ACHN (cell line): ENCODE measurements at places on chromosomes 6 and 20.

DNA sequence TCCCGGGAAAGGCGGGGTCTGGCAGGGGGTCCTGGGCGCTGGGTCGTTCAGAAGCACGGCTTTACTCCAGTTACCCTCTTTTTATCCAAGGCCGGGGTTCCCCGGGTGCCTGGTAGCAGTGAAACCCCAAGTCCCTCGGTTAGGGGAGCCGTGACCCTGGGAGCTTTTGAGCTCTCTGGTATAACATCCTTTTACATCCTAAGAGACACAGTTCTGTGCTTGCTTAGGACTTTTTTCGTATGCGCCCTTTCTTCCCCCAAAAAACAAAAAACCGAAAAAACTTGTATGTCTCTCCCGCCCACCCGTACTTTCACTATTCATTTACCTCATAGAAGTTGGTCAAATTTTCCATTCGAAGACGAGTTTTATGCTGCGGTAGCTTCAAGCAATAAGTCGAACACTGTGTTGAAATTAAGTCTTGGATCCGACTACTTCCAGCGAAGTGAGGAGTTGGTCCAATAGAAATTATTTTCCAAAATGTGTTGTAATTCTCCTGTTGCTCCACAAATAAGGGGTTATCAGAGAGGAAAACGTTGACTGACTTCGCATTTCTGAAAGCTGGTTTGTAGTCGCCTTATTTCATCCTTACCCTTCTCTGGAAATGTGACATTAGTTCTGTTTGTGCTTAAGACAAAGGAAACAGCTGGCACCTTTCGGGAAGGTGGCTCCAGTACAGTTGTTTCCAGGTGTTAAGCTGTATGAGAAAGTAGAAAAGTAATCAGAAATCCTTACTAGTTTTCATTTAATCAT is 816 bp upstream of the MAN1A1 start:
- peak; percentile 31 for DNase-seq

DNA sequence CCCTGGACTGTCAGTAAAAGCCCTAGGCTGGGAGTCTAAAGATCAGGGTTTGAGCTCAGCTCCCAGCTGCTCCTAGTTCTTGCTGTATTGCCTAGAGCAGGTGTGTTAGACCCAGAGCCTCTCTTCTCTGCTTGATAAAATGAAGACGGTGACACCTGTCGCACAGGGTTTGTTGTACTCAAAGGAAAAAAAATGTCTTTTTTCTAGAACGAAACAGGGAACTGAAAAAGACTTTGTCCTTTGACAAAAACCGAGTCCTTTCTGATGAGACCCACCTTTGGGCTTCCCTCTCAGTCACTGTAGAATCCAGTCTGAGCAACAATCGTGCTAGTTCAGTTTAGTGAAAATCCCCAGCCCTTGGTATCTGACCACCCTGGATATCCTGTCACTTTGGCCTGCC is 102.1 kb upstream of the LAMP5 start:
- DNase-seq, result no peak

DNA sequence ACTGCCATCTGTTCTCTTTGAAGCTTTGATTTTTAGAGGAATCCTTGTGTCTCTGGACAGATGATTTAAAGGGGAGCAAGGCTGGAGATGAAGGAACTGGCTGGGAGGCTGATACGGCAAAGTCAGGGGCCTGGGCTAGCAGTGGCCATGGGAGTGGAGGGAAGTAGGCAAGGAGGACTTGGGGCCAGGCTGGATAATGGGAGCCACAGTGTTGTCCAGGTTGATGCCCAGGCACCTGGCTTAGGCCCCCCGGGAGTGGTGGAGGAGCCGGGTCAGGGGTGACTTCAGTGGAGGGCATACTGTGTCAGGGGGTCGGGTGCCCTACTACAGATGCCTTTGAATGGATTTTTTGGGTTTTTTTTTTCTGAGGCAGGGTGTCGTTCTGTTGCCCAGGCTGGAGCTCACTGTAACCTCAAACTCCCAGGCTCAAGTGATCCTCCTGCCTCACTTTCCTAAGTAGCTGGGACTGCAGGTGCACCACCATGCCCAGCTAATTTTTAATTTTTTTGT is 45.0 kb downstream of the EFCAB8 start:
- no peak for DNase-seq

DNA sequence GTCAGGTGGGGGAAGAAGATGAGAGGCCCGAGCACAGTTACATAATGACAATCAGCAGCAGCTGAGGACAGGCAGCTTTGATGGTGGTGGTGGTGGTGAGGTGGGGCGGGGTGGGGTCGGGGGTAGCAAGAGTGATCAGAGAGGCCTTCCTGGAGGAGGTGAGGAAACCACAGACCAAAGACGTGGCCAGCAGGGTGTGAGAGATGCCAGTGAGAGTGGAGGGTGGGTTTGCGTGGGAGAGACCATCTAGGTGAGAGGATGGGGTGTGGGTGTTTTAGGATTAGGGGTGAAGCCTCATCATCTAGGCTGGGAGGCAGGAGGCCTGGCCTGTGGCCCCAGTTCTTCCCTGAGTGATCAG is 76.0 kb upstream of the TOX2 start:
- DNase-seq, result no peak

- no peak for DNase-seq
Observed at GRCh38 chr6:16136091-16136490, 7.2 kb downstream of the MYLIP start.

- DNase-seq, result no peak
Observed at GRCh38 chr6:169035385-169036240, 218.0 kb downstream of the THBS2 start.

DNA sequence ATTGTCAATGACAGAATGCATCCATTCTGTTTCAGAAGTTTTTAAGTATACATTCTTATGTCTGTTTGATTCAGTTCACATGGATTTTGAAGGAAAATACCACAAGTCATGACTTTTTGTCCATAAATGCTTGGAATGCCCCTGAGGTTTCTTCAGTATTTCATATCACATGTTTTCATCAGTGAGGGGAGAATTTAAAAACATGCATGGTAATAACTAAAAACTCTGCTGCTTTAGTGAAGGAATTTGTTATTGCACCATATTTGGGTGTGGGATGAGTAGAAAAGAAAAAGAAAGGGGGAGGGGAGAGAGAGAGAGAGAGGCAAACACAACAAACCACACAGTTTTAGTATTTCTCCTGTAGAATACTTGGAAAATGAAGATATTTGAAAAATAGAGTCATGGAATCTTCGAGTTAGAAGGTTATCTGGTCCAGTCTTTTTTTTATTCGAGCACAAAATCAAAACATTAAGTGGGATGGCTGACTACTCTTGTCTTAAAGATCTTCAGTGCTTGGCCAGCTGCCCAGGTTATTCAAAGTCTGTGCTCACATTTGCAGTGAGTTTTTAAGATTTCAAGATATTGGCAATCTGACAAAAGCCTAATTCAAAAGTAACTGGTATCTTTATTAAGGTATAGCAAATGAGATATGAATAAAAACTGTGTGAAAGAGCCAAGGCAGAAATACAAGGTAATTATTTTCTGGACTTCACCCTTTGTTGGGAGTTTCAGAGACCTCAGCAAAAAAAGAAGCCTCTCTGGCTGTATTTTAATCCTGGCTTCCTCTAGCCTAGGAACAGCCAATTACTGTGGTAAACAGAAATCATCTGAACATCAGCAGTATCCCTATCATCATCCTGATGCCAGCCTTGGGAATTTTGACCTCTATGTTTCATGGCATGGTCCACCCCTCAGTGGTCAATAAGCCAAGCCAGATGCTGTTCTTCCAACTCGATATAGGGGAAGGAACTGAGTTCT is 687.9 kb upstream of the CITED2 start:
- DNase-seq, result peak; percentile 74

- DNase-seq, result no peak
Observed at GRCh38 chr6:14900919-14901318, 344.9 kb upstream of the JARID2 start.

DNA sequence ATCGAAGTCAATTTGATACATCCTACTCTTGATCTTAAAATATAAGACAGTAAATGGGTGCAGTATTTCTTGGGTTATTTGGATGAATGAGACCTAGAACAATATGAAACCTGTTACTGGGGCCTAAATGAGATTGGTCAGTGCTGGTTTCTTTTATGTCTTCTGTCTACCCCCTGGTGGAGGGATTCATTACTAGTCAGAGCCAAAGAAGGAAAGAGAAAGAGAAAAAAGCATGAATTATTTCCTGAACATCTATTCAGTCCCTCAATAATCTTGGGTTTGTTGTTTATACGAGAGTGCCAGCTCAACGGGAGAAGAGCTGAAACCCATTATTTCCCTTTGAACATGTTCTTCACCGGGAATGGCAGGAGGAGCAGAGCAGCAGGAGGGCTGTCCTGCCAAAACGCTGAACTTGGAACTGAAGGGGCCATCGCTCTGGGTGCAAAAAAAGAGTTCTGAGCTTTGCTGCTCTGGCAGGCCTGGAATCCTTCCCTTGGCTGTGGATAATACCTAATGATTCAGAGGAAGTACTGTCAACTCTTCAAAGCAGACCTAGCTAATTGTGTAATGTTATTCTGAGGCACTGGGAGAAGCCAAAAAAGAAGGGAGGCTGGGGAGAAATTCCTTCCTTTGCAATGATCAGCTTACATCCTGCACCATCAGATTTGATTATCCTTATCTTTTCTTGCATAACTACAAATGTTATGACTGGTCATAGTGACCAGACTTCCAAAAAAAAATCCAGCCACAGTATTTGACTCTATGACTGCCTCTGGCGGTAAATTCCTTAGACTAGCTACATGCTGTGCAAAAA is 72.0 kb downstream of the BLOC1S5 start:
- DNase-seq, result peak; percentile 47

DNA sequence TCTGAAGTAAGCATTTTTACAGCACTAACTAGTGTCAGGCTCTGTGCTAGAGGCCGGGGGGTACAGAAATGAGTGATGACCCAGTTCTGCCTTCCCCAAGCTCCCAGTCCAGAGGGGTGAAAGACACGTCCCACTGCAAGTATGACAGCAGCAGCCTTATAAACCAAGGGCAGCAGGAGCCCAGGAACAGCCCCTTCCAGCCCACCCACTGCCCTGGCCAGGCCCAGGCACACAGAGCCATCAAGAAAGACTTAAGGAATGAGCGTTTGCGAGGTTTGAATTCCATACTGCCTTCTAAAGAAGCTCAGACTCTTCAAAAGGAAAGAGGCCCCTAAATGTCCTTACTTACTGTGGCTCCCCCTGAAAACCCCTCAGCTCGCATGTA is 10.0 kb downstream of the TRERF1 start:
- DNase-seq, result no peak

DNA sequence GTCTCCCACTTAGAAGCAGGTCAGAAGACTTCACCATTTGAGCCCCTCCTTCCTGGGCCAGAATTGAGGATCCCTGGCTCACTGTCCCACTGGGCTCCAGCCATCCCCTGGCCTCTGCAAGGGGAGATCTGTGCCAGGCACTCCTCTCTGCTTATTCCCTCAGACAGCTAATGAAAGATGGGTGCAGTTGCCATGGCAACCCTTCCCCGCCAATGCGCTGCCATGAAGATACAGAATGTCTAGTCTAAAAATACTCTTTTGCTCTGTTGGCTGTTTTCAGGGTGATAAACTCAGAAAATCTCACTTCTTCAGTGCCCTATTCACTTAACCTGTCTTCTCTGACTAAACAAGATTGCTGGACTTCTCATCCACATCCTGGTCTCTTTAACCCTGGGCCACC is 13.6 kb upstream of the TTLL2 start:
- DNase-seq, result no peak

DNA sequence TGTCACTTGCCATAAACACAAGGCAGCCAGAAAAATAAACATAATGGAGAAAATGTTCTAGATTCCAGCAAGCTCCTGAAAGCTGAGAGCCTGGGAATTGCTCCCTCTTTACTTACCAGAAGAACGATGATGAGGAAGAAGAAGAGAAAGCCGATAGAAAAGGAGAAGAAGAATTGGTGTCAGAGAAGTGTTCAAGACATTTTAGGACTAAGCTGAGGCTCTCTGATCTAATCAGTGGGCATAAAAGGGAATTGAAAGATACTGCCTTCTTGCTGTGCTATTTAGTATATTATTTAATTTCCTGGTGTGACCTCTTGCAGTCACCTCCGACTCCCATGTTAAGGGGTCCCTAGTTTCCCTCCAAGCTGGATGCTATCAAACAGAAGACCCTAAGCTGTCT is 316.6 kb upstream of the JARID2 start:
- no peak for DNase-seq

DNA sequence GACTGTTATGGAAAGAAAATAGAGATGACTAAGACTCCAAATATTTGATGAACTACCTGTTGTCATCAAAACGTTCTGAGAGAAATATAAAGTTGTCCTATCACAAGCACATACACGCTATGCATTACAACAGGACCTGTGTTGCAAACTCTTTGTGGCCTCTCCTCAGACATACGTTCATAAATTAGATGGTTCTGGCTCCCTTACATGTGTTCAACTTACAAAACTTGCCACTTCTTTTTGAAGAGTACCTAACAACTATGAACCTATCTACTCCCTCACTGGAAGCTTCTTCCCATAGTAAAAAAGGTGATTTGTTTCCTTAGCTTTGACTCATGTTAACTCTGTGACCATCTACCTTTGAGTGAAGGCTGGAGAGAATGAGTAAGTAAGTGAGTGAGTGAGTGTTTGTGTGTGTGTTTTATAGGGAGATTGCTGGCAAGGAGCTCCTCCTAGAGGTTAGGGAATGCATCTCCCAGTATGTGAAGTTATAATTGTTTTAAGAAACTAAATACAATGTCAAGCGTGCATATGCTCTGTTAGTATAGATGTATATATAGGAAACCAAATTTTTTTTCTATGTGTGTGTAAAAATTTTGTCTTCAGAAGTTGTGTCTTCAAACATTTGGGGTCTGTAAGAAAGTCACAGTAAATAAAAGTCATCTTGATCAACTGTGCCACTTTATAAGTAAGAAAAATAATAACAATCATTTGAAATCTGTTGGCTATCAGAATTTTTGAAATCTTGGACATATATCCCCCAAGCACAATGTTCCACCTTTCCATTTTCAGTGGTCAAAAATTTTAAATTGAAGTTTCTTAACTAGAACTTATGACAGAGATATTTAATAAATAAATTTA is 1211.1 kb upstream of the GJE1 start:
- peak; percentile 61 for DNase-seq

GRCh38 chr6:137272403-137272802 is 53.2 kb upstream of the IFNGR1 start:
- DNase-seq, result no peak

GRCh38 chr20:32535316-32535952 is 49.7 kb downstream of the NOL4L start:
- no peak for DNase-seq

GRCh38 chr20:50562262-50562701 is 52.1 kb downstream of the PTPN1 start:
- no peak for DNase-seq
